ENCODE measurements at places on chromosomes 11 and 22.

GRCh38 chr11:17793642-17794170, 59.1 kb downstream of the KCNC1 start:
- DNase-seq, result no peak

- no peak for DNase-seq
Measured at GRCh38 chr22:49600468-49600867, 227.2 kb downstream of the BRD1 start.

- no peak for DNase-seq
Measured at GRCh38 chr11:121904148-121904547, 211.9 kb downstream of the BLID start.

DNA sequence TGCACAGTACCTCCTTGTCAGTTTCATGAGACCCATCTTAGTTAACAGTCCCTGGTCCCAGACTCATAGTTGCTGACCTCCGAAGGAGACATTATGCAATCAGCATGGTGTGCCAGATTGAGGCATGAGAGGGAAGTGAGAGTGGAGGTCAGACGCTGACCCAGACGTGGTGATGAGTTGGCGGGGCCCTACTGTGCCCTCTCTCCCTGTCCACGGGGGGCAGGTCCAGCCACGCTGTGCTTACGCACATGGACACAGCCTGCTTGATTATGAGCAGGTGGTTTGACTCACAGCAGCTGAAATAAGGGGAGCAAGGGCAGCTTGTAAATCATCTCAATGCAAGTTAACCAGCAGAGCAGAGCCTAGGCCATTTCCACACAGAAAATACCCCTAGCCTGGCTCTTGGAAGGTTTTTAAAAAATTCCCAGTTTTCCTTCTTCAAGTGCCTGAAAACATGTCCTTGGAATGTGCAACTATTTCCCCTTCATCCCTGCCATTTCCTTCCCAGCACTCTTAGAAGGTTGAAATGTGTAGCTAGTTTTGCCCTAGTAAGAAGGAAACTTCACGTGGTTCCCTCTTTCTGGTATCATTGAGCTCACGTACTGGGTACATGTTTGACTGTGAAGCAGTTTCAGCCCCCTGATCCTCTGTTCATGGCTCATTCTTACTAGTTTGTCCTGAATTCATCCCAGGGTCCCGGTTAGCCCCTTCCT, 122.6 kb upstream of the SORL1-AS1 start:
- DNase-seq, result no peak

GRCh38 chr11:119794141-119794665, 65.2 kb upstream of the NECTIN1 start:
- no peak for DNase-seq

GRCh38 chr11:1223346-1224110, 662 bp downstream of the MUC5B start:
- no peak for DNase-seq

- DNase-seq, result peak; percentile 74
Measured at GRCh38 chr22:32987081-32987631, 71.0 kb downstream of the SYN3 start.

- no peak for DNase-seq
Measured at GRCh38 chr11:107787733-107788132, 70.9 kb downstream of the SLC35F2 start.

GRCh38 chr11:36713715-36714114, 115.7 kb upstream of the RAG2 start:
- no peak for DNase-seq

DNA sequence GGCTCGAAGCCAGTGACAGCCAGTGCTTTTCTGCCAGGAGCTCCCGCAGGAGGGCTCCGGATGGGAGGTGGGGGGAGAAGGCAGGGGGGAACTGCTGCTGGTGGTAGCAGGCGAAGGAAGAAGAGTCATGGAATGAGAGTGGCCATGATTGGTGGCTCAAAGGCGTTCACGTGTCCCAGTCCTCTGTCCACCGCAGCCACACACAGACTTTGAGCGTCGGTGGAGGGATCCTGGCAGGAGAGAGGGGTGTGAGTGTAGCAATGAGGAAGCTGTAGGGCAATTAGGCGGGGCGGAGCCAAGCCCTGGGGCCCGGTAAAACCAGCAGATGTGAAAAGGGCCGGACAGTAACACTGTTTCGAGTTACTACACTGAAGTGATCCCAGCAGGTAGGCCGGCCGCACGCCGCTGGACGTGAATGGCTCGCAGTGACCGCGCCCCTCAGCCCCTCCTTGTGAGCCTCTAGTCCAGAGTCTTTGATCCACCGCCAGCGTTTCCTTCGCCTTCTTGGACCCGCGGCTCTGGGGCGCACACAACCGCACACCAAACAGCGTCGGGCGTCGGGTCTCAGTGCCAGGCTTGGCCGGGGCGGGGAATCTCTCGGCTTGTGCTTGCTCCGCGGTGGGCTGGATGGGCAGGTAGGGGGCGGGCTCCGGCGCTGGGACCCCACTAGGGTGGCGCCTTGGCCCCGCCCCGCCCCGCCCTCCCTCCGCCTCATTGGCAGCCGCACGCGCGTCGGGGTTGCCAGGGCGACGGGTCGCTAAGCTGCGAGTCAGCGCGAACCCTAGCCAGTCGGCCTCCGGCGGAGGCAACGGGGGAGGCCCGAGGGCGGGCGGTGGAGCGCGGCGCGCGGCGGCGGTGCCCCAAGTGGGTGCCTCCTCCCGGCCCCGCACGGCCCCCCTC, at the start of gene LRRC10B:
Gene LRRC10B (plus strand): TSS at position 788 of the 900 bp plus-strand sequence. CDS start 250 bp downstream, outside the sequence.
- DNase-seq, result no peak

DNA sequence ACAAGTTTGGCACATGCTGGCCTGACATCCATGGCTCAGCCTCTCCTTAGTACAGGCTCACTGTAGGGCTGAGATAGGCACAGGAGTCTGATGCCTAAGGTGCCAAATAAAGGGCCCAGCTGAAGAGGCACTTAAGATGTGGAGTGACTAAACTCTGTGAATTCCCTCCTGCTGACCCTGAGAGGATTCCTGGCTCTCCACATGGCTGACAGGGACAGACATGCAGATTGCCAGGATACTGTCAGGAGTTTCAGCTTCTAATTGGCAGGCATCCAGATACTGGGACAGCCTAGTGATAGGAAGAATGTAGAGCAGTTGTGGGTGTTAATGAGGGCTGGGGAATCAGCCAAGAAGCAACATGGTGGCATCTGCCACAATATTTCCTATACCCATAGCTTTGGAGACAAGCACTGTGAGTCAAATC, 558.7 kb downstream of the INSC start:
- DNase-seq, result no peak

- no peak for DNase-seq
Measured at GRCh38 chr11:86593833-86594232, 78.6 kb downstream of the ME3 start.

- DNase-seq, result no peak
Measured at GRCh38 chr22:29750559-29751538, 16.0 kb downstream of the ZMAT5 start.

DNA sequence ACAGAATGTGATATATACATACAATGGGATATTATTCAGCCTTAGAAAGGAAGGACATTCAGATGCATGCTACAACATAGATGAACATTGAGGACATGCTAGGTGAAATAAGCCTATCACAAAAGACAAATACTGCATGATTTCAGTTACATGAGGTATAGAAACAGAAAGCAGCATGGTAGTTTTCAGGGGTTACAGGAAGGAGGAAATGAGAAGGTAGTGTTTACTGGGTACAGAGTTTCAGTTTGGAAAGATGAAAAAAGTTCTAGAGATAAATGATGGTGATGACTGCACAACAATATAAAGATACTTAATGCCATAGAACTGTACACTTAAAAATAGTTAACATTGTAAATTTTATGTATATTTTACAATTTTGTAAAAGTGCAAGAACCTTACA, 266.7 kb upstream of the C11orf87 start:
- DNase-seq, result no peak

DNA sequence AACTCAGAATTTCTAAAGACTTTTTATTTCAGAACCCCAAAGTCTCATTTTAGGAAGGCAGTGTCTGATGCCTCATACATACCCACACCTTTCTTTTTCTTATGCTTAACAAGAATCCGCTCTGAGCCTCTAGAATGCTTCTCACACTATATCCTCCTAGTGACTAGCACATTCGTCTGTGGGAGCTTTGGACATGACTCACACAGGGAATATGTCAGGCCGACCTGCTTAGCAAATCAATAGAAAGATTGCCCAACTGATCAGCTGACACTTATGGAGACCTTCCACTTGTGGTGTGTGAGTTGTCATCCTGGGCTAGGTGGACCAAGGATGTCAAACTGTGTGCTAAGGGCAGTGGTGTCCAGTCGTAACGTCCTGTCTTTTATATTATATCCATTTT, 129.9 kb upstream of the TTC12 start:
- DNase-seq, result peak; percentile 4

GRCh38 chr11:12827929-12828812, 153.9 kb downstream of the TEAD1 start:
- peak; percentile 72 for DNase-seq

GRCh38 chr11:8389029-8389996, 125.6 kb upstream of the LMO1 start:
- no peak for DNase-seq

- DNase-seq, result peak; percentile 68
Measured at GRCh38 chr22:32475468-32476010, 928 bp downstream of the FBXO7 start.

DNA sequence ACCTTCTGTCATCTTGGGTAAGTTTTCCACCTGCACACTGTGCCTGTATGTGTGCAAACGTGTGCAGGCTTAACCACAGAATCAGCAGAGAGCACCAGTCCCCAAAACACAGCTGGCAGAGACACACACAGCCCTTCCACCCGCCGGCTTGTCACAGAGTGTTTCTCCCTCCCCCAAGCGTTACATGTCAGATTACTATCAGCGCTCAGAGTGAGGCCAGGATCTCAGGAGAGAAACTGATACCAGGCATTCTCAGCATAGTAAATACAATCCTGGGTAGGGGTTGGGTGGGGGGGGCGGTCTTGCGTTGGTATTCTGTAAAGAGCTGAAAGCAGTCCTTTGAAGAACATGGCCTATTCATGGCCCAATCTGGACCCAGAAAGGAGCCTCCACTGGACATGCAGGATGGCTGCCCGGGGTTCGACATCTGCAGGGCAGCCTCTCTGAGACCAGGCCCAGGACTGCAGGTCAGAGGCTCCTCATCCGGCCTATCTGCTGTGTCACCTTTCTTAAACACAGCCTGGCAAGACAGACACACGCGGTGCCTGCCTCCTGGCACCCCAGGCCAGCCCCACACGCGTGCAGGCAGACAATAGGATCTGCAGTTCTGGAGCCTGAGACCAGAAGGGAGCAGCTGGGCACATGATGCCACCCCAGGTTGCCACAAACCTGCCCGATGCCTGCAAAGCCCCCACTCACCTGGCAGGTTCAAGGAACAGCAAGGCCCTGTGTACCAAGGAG, 1.7 kb downstream of the OSBPL5 start:
- DNase-seq, result no peak

DNA sequence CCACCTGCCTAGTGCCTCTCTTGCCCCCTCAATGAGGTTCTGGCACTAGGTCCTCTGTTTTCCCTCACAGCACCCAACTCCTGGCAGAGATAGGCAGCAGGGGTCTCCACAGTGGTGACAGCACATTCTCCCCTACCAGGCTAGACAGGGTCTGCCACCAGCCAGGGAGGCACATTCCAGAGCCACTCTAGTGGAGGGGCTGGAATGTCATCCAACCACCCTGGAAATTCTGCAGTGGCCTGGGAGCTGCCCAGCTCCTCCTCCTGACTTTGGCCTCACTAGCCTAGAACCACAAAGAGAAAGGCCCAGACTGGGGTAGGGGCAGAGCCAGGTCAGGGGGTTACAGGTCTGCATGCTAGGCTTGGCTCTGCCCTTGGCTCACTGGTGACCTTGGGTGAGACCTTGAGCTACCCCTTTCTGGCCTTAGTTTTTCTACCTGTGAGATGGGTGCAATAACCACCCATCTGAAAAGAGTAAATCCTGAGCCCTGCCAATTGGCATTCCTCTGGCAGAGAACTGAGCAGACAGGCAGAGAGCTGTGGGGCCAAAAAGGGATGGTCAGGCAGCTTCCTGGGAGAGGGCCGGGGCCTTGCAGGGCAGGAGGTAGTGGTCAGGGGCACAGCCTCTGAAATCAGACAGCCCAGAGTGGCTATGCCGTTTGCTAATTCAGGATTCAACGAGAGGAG, 7.1 kb downstream of the P2RY2 start:
- DNase-seq, result no peak

GRCh38 chr22:45823336-45823735, 151.7 kb downstream of the ATXN10 start:
- DNase-seq, result no peak

DNA sequence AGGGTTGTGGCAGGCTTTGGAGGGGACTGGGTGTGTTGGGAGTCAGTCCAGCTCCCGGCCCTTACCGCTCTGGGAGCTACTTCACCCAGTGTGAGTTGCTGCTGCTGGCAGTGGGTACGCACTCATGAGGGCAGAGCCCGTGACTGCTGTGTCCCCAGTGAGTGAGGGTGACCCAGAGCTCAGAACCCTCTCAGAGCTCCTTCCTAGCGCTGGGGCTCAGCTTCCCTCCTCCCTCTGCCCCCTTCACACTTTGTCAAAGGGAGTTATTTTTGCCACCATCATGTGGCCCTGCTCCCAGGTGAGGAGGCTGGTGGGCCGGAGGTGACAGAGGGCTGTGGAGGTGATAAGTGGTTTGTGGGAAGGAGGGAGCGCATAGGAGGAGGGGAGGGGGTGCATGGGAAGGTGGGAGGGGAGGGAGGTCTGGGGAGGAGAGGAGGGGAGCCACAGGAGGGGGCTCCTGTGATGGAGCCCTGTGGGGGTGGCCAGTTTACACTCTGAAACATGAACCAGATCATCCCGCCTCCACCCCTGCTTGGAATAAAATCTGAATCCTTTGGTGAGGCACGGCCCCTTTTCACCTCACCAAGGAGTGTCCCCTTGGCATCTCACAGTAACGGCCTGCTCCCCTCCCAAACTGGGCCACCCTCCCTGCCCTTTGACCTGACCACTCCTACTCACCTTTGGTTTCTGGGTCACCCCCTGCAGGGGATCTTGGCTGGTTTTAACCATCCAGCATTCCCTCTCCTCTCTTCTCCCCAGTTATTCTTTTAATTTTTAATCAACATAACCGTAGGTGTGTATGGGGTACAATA, 9.9 kb downstream of the NDUFV1 start:
- DNase-seq, result no peak

DNA sequence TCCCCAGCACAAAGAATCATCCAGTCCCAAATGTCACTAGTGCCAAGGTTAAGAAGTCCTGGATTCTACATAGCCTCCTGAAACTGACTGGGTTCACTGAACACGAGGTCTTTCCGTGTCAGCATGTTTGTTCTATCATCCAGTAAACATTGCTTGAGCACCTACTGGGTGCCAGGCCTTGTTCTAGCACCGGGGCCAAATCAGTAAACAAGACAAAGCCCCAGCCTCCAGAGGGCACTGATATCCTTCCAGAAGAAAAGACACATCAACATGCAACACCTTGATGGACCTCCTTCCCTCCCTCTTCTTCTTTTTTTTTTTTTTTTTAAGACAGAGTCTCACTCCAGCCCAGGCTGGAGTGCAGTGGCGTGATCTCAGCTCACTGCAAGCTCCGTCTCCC, 26.9 kb downstream of the TPST2 start:
- DNase-seq, result no peak

- no peak for DNase-seq
Measured at GRCh38 chr11:9573775-9574621, 528 bp downstream of the WEE1 start.

All from kidney glomerular epithelial cell (primary cell).